ENCODE measurements at places on chromosomes 7 and 10.

- DNase-seq, result no peak
Measured at GRCh38 chr7:42931447-42931833, 534 bp downstream of the PSMA2 start.

DNA sequence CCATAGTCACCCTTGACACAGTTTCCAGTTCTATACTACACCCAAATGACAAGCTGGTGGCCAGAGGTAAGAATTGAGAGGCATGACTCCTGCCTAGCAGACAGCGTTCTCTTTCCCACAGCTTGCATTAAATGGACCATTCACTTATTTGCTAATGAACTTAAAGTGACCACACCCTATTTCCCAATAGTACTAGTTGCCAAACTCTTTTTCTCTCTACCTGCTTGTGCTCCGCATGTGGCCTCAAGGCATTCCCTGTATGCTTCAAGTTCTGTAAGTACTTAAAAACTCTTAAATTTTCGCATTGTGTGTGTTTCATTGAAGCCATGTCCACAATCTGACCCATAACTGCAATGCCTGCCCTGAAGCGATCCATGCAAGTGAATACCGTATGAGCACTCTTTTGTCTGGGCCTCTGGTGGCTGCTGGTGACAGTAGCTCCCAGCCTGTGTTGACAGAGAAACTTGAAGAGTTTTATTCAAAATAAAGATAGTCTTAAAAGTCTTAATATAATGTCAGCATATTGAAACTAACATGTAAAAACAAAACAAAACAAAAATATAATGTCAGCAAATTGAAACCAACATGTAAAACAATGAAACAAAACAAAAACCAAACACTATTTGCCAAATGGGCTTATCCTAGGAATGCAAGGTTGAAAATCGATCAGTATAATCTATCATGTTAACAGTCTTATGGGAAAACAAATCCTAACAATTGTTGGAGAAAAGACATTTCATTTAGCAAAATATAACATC lies 73.6 kb downstream of the CCSER2 start:
- DNase-seq, result no peak

- DNase-seq, result no peak
Measured at GRCh38 chr7:104972500-104972899, 41.5 kb upstream of the KMT2E start.

- DNase-seq, result no peak
Measured at GRCh38 chr10:83725567-83725966, 413.7 kb upstream of the GHITM start.

GRCh38 chr7:3916146-3916545 lies 615.1 kb downstream of the SDK1 start:
- DNase-seq, result no peak

All from H7 (cell line).